AG08396 (cell line): ENCODE measurements at places on chromosomes 2 and 18.

GRCh38 chr2:26614216-26615138 is 26.7 kb downstream of the CIB4 start:
- no peak for DNase-seq

GRCh38 chr18:22544626-22545025 is 126.9 kb upstream of the CTAGE1 start:
- DNase-seq: no peak

DNA sequence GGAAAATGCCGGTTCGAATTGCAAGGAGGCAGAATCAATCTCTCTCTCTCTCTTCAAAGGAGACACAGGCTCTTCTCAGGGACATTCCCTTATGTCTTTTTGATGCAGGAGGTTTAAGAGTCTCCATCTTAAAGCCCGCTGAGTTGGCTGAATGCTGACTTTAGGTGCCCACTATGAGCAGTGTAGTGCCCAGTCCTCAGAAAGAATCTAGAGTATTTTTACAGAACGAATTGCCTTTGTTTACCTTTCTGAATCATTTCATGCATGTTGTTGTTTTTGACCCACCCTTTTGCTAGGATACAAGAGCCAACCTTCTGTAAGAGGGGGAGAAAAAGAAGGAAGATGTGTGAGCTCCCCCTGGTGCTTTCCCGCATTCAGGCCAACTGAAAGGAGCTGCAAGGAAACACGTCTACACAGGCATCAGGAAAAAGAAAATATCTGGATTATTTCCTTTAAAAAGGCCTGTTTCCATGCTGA is 193.5 kb upstream of the TCF4 start:
- DNase-seq: peak; percentile 75

- DNase-seq: peak; percentile 66
Measured at GRCh38 chr2:73110168-73111072, 2.3 kb downstream of the RAB11FIP5 start.

DNA sequence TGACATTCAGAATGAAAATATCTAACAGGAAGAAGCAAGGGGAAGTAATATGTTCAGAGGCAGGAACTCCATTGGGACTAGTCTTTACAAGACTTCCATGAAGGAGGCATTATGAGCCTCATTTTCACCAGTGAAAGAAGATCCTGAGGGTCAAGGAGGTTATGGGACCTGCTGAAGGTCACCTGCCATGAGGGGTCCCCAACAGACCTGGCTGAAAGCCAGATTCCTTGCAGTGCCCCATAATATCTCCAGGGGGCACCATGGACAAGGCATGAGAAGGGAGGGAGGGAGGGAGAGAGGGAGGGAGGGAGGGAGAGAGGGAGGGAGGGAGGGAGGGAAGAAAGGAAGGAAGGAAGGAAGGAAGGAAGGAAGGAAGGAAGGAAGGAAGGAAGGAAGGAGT is 27.9 kb downstream of the XDH start:
- no peak for DNase-seq

GRCh38 chr2:204625135-204625534 is 79.9 kb downstream of the PARD3B start:
- peak; percentile 12 for DNase-seq

- peak; percentile 27 for DNase-seq
Measured at GRCh38 chr18:58338961-58339592, 289.8 kb downstream of the ALPK2 start.

- peak; percentile 66 for DNase-seq
Measured at GRCh38 chr18:74351354-74351753, 35.7 kb downstream of the C18orf63 start.

GRCh38 chr2:74922592-74923227 is 35.7 kb upstream of the POLE4 start:
- DNase-seq: no peak

GRCh38 chr2:229514273-229514895 is 200.0 kb downstream of the DNER start:
- DNase-seq: no peak
